ENCODE measurements at places on chromosomes 4 and X.

DNA sequence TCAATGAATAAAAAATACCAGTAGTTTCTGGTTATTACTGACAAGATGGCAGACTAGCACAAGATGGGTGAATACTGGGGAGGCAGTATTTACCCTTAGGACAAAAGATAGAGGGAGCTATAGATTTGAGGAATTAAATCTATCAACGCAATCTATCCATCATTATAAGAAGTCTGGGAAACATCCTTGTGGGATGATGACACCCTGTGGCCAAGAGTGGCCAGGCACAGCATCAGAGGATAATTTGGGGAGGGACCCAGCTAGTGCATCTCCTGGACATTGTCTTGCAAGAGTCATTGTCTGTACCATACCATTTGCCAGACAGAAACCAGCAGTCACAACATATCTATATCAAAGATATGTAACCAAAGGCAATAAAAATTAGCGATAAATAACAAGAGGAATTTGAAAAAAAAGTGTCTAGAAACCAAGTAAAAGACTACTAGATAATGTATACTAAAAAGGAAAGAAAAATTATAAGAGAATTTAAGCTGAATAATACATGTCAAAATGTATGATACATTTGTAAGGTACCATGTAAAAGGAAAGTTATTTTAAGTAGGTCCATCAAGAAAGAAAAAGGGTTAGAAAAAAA is 22.9 kb downstream of the KCTD8 start:
- DNase-seq: no peak

DNA sequence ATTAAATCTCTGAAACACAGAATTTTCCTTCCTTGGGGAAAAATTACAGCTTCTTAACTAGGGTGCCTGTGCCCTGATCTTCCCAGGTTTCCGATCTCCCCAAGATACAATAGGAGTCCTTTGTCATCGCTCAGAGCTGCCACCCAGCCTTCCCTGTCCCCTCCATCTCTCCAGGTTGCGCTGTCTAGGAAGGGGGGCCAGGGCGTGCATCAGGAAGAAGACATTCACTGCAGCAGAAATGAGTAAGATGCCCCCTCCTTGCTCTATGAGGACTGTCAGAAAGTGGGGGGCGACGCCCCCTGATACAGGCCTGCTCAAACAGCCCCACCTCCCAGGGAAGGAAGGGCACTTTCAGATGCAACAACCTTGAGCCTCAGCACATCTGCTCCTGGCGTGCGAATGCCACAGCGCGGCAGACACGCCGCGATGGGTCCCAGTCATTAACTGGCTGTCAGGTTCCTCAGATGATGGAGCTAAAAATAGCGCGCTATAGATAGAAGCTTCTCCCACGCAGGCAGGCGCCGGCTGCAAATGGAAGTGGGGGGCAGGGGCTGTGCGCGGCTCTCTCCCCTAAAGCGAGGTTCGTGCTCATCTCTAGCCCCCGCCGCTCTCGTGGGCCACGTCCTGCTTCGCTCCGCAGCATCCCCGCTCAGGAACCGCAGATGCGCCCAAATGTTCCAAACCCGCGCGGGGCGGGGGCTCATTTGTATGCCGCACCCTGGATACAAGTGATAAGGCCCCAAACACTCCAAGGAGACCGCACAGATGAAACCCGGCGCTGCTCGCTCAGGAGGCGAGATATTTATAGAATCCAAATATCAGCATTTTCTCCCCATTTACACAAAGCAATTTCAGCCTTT is 57.6 kb upstream of the LGI2 start:
- no peak for DNase-seq

GRCh38 chr4:22744478-22745062 is 51.8 kb downstream of the GBA3 start:
- no peak for DNase-seq

- DNase-seq: no peak
Measured at GRCh38 chr4:184421533-184422155, 52.7 kb downstream of the IRF2 start.

DNA sequence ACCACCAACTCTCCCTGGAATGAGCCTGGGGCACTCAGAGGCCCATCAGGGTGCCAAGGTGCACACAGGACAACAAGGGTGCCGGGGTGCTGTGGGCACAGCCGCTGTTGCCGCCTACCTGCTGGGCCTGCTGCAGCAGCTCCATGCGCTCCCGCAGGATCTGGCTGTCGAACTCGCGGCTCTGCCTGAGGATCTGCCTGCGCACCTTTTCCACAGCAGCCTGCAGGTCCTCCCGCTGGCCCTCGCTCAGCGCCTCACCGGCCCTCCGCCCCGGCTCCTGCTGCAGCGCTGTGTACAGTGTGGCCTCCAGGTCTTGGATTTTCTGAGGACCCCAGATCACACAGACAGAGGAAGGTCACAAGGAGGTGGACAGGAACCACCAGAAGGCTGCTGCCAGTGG is 17.6 kb upstream of the C4orf50 start:
- DNase-seq: no peak

GRCh38 chr4:17719106-17719505 is 62.3 kb downstream of the FAM184B start:
- DNase-seq: no peak

- no peak for DNase-seq
Measured at GRCh38 chrX:153463031-153463430, 7.3 kb downstream of the HAUS7 start.

- no peak for DNase-seq
Measured at GRCh38 chrX:143633461-143634308, 2.2 kb downstream of the SLITRK4 start.

- DNase-seq: no peak
Measured at GRCh38 chrX:148629434-148629833, 129.0 kb downstream of the AFF2 start.

- no peak for DNase-seq
Measured at GRCh38 chr4:158826057-158826456, 57.2 kb downstream of the FNIP2 start.

GRCh38 chr4:4662230-4662629 is 120.4 kb upstream of the STX18 start:
- no peak for DNase-seq

GRCh38 chr4:10094841-10095240 is 21.8 kb downstream of the WDR1 start:
- DNase-seq: no peak

DNA sequence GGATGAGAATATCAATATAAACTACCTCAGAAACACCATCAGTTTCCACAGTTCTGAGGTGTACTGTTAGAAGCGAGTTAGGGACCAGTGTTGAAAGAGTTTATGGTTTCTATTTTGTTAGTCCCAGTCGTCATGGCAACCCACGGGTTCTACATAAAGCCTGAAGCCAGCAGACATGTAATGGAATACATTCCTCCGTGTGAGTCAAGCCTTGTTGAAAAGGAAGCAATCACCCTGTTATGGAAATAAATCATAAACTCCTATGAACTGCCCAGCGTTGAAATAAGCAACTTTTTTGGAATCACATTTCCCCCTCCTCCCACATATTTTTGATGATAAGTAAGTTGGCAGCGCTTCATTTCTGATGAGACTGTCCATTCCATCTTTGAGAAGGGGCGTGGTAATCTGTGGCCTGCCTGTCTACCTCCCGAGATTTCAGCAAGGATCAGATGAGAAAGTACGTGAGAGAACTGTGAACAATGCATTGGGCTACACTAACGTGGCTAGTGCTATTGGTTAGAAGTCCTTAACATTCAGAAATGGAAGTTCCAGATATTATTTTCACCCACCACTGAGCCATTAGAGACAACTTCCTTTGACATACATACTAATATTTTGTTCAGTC is 40.4 kb upstream of the PDHA1 start:
- DNase-seq: no peak

DNA sequence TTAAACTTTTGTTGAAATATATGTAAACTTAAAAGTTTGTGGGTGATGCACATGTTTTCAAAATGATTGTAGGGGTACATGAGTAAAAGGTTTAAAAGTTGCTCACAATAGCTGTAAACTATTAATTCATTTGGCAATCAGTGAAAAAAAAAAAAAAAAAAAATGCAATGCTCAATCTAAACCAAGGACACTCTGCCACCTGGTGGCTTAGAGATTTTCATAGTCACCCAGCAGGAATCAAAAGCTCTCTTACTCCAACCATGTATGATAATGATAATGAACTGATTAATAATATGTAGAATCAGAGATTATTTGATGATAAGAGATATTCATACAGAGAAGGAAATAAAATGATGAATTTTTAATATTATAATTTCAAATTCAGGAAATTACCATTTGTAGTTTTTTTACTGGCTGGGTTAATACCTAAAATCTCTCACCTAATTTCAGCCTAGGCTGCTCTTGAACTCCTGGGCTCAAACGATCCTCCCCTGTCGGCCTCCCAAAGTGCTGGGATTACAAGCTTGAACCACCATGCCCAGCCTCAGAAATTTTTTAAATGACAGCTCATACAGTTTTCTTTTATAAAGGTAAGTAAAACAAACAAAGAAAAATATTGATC is 46.9 kb upstream of the SLC25A4 start:
- DNase-seq: no peak

DNA sequence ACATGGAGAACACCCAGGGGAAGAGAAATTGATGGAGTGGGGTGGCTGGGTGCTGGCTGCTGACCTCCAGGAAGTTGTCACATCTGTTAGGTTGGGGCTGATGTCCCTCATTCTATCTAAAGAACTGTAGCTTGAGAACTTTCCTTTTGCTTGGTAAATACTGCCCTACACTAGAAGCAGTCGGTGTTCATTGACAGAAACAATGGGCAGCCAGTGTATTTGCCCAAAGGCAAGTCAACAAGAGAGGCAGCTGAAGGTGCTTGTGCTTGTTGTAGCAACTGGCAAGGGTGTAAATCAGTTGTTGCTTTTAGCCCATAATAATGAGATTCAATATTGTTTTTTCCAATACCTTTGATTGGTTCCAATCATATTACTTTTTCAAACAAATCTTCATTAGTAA is 956 bp downstream of the TMEM154 start:
- no peak for DNase-seq

GRCh38 chr4:148075438-148075837 is 343.6 kb downstream of the ARHGAP10 start:
- DNase-seq: no peak

DNA sequence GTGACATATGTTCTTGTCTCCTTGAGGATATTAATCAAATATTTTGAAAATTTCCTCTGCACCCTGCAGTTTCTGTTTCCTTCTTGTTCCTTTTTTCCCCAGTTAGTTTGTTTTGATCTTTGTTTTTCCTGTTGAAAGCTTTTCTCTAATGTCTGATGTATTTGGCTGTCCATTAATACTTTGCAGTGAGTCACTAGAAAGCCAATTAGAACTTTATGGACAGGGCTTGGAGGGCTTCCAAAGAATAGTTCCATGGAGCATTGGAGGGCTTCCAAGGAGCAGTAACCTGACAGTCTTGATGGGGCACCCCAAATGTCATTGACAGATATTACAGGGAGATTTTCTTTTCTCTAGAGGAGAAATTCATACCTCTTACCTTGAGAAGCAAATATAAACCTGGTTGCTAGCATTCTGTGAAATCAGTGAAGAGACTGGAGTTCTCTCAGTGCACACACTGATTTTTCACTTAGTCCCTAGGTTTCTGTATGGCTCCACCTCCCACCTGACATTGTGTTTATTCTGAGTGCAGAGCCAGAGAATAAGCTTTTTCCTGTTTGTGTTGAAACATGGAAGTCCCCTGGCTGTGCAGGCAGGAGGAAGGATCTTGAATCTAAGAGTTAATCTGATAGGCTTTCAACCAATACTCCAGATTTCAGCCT is 26.5 kb downstream of the SPARCL1 start:
- no peak for DNase-seq

DNA sequence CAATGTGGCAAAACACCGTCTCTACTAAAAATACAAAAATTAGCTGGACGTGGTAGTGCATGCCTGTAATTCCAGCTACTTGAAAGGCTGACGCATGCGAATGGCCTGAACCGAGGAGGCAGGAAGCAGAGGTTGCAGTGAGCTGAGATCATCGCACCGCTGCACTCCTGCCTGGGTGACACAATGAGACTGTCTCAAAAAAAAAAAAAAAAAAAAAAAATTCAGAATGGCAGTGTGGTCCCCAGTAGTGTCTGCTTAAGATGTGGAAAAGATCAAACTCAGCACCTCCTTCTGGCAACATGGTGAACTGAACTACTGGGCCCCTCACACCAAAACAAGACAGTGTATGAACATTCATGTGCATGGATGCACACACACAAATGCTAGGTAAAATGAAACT is 32.2 kb downstream of the SMS start:
- peak; percentile 44 for DNase-seq
